EH (cell line): ENCODE measurements at places on chromosomes 3 and 15.
A peak's percentile ranks its signal among the peaks of the same experiment; 100 is the strongest.

GRCh38 chr15:64045774-64046420 is 388 bp downstream of the DAPK2 start:
- DNase-seq: peak; percentile 23

- no peak for DNase-seq
Observed at GRCh38 chr3:19954676-19955075, 7.8 kb downstream of the RAB5A start.

GRCh38 chr15:26087881-26088280 is 224.8 kb upstream of the ATP10A start:
- peak; percentile 68 for DNase-seq

GRCh38 chr15:69573815-69574475 is 121.3 kb downstream of the RPLP1 start:
- DNase-seq: peak; percentile 37

GRCh38 chr3:53192608-53193007 is 31.6 kb downstream of the PRKCD start:
- no peak for DNase-seq

GRCh38 chr3:173912126-173912525 is 514.6 kb downstream of the NLGN1 start:
- DNase-seq: peak; percentile 82

DNA sequence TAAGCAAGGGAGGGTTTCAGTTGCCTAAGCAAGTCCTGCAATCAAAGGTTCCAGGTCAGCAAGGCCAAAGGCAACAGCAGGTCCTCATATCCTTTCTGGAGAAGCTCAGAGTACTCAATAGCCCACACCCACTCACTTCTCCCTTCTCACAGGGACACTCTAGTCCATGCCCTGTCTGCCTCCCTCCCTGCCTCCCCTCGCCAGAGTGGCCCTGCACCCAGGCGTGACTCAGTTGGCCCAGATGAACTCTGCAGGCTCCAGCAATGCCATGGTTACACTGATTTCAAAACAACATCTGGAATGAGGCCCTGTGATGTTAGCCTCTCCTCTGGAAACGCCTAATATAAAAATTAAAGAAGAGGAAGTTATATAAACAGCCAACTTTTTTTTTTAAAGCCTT is 32.9 kb downstream of the IL16 start:
- no peak for DNase-seq

GRCh38 chr3:23712656-23713559 is 92.8 kb upstream of the UBE2E1 start:
- DNase-seq: peak; percentile 97

DNA sequence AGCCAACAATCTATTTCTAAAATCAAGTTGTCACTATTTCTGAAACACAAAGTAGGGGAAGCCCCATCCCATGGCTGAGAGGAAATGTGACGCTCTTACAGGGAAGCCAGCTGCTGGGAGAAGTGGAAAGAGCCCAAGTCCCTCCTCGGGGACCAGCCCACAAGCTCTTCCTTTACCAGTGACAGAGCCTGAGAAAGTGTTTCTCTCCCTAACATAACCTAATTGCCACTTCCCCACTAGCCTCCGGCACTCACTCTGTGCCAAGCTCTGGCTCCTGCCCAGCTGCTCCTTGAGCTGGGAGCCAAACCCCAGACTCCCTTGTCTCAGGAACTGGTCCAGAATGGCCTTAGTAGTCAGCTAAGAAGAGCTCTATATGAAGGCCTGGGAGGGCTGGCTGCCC is 42.9 kb downstream of the TNFAIP8L3 start:
- peak; percentile 52 for DNase-seq
